ENCODE measurements at places on chromosomes 1 and 21.

GRCh38 chr1:112698366-112699310 lies 8.3 kb downstream of the RHOC start:
- no peak for DNase-seq

DNA sequence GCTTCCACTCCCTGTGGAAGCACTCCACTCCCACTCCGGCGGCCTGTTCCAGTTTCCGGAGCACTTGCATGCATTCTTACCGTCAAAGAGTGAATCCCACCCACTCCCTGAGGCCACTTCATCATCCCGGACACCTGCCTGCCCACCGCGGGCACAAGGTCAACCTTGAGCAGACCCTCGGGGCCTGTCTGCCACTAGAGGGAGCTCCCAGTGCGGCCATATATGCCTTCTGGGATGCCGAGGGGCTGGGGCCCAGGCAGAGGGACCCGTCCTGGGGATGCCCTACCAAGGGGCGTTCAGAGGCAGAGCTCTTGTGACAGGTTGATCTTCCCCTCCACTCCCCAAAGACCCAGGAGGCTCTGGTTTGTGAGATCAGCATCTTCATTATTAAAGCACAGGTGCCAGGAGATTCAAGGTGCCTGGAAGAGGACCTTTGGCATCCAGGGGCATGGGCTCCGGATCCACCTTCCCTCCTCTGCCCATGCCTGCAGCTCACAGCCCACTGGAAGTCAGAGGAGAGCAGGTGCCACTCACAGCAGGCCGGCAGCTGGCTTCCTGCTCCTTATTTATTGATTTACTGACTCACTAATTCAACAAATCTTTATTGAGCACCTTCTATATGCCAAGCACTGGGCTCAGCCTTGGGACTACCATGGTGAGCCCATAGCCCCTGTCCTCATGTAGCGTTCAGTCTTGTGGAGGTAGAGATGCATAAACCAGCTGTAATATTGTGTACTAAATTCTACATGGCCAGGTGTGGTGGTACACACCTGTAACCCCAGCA lies 47.3 kb downstream of the UBIAD1 start:
- DNase-seq, result peak; percentile 46

GRCh38 chr1:174114788-174115448 lies 44.4 kb upstream of the RABGAP1L start:
- no peak for DNase-seq

DNA sequence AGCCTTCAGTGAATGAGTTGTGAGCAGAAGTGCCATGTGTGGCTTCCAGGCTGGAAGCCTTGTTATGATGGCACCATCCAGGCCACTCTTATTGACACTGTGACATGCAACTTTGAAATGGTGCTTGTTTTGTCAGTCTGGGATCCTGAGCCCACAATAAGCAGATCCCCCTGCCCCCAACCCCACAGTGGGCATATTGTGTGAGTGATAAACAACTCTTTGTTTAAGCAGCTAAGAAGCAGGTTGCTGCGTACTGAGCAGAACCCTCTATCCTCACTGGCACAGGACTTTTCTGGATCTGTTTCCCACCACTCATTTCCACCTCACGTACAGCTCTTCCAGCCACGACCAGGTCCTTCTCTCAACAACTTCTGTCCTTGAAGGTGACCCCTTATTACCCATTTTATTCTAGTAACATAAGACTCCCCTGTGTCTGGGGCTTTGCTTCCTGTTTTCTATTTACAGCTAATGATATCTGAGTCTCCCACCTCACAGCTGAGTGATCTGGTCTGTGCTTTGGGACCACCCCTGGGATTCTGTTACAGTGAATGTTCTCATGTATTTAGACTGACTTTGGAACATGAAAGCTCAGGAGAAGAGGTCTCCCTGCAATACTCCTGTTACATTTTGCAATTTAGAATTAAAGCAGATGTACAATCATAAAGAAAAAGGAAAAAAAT lies 375.5 kb downstream of the PCP4 start:
- no peak for DNase-seq

- DNase-seq, result peak; percentile 23
Observed at GRCh38 chr1:186605762-186606350, 74.4 kb downstream of the PTGS2 start.

DNA sequence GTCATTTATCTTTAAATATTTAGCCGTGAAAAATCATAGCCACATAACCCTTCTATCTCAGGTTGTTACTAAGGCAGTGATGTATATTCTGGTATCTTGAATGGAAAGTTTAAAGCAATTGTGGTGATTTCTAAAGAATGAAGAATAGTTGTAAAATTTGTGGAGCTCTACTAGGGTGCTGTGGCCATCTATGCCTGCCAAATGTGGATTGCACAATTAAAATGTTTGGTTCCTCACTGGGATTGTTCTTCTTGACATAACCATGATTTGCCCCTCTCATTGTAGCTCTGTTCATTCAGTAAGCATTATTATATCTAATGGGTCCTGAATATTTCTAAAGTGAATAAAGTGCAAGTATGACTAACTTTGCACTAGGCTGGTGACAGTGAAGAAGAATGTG lies 50.1 kb downstream of the AK4 start:
- no peak for DNase-seq

DNA sequence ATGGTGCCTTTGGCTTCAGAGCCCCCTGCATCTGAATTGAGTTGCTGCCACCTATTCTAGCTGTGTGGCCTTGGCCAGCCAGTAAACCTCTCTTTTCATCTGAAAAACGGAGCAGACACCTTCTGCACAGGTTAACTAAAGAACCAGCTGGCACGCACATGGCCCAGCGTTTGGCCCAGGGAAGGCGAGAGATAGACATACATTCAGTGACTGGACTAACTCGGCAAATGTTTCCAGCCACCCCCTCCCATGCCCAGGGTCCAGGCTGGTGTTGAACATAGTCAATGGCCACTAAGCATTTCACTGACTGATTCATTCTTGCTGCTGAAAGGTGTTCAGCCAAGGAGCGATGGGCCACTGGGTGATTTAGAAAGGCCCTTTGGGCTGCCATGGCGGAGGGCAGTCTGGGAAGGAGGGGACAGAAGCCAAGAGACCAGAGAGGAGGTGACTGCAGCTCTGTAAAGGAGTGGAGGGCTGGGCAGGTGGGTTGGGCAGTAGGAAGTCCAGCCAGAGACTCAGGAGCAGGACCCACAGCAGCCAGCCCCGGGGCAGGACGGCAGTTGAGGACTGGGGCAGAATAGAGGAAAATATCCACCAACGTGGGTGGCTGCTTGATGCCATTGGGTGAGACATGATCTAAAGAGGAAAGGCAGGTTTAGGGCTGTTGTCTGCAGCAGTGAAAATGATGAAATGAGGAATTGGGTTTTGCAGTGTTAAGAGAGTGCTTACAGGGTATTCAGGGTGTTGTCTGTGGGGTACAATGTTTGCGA lies 184.3 kb downstream of the HIVEP3 start:
- DNase-seq, result no peak

DNA sequence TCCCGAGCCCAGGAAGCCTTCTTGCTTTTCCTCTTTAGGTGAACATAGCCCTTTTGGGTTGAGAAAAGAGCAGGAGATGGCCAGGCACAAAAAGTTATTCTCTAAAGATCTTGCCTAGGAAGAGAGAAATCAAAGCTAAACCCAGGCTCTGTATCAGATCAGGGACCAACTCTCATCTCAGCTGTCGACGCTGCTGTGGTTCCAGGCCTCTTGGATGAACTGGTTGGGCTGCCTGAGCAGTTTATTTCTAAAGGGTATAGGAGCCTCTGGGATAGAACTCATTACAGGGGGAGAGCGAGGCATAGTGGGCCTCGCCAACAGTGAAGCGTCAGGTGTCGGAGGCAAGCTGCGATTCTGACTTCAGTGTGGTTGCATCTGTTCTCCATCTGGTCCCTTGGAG lies 82.6 kb upstream of the F3 start:
- DNase-seq, result no peak

- DNase-seq, result no peak
Observed at GRCh38 chr1:200737647-200738291, 924 bp upstream of the CAMSAP2 start.

GRCh38 chr1:113375878-113376277 lies 14.4 kb upstream of the MAGI3 start:
- no peak for DNase-seq

DNA sequence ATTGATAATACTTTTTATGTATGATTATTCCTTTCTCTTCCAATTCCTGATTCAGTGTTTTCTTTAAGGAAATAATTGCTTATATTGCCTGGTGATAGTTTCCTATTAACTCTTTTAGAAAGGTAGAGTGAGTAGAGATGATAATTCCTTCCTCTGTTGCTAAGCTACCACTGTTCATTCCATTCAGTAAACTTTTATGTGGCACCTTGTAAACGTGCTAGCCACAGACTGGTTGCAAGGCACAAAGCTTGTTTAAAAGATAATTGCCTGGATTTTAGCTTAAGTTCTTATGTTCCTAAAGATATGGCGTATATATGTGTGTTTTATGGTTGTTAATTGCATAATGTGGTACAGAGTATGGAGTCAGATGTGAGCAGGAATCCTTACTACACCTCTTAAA lies 3.2 kb downstream of the ZFYVE9 start:
- no peak for DNase-seq

- DNase-seq, result no peak
Observed at GRCh38 chr1:182520736-182521135, 68.3 kb downstream of the RNASEL start.

GRCh38 chr1:76919085-76919484 lies 51.8 kb downstream of the ST6GALNAC5 start:
- no peak for DNase-seq

- DNase-seq, result no peak
Observed at GRCh38 chr1:84363019-84363418, 35.3 kb upstream of the DNASE2B start.

GRCh38 chr1:201436393-201436792 lies 14.9 kb upstream of the TNNI1 start:
- no peak for DNase-seq

GRCh38 chr1:29517251-29518086 lies 281.1 kb downstream of the PTPRU start:
- no peak for DNase-seq

DNA sequence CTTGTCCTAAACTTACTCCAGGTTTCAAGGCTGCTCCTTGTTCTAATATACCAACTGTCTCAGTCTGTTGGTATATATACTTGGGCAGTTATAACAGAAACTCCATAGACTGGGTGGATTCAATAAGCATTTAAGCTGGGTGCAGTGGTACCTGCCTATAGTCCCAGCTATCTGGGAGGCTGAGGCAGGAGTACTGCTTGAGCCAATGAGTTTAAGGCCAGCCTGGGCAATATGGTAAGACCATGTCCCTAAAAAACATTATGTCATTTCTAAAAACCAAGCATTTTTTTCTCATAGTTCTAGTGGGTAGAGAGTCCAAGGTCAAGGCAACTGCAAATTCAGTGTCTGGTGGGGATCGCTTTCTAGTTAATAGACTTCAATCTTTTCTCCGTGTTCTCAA lies 17.4 kb upstream of the CR1L start:
- no peak for DNase-seq

DNA sequence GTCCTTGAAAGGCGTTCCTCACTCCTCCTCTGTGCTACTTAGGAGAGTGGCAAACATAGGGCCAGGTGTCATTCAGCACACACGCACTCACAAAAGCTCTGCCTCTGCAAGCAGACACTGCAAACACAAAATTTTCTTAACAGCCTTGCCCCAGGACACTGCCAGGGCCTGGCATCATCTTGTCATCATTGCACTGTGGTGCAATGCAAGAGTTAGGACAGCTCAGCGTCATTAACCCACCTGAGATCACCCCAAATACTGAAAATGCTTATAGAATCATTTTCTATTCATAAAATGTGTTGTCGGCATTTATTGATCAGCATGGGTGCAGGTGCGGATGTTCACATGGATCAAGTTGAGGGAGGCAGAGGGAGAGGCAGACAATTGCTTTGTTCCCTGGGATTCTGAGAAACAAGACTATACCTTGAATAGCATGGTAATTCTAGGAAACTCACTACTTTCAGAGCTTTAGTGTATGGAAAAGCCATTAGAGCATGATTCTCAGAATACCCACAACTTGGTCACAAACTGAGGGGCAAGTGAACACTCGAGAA lies 3.0 kb downstream of the ADAM30 start:
- DNase-seq, result no peak

GRCh38 chr1:43348809-43349593 lies 9.8 kb upstream of the CDC20 start:
- peak; percentile 71 for DNase-seq

DNA sequence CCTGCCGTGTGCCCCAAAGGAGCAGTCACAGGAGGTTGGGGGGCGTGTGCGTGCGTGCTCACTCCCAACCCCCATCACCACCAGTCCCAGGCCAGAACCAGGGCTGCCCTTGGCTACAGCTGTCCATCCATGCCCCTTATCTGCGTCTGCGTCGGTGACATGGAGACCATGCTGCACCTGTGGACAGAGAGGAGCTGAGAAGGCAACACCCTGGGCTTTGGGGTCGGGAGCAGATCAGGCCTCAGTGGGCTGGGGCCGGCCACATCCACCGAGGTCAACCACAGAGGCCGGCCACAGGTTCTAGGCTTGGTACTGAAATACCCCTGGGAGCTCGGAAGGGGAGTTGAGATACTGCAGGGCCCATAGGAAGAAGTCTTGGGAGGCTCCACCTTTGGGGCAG lies 23.5 kb downstream of the COL6A1 start:
- DNase-seq, result no peak

DNA sequence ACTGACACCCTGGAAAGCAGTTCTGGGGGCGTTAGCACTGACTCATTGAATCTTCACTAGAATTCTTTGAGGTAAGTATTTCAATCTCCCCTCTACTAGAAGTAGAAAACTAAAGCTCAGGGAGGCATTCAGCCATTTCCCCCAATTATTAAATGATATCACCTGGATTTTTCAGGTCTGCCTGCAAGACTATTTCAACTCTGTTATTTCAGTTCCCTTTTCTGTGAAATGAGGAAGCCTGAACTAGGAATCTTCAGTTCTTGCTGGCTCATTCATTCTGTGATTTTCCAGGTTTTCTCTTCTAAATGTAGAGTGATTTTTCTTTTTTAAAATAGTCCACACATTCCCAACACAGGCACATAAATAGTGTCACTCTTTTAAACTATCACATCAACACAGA lies 337.0 kb upstream of the NR5A2 start:
- no peak for DNase-seq

- DNase-seq, result no peak
Observed at GRCh38 chr1:48442864-48443619, 29.0 kb downstream of the SPATA6 start.

- no peak for DNase-seq
Observed at GRCh38 chr1:50416150-50416527, 7.1 kb downstream of the DMRTA2 start.

DNA sequence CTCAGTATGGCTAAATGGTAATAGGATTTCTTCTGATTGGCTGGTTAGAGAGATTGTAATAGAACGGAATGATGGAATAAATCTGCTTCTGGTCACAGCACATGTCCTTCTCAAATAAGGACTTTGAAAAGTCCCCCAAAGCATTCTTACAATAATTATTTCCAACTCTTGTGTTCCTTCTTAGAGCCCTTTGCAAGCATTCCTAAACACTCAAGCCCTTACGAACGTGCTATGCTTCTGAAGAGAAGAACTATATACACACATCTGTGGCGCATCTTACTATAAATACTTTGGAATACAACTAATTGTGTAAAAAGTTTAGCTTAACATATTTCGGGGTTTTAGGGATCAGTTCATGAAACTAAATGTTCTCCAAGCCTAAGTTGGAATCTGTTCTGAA lies 25.6 kb downstream of the CLIC4 start:
- no peak for DNase-seq

GRCh38 chr1:203276408-203276807 lies 28.9 kb upstream of the BTG2 start:
- DNase-seq, result no peak

- no peak for DNase-seq
Observed at GRCh38 chr1:228222548-228222947, 14.7 kb downstream of the OBSCN start.

Data from activated T-cell treated with anti-CD3 and anti-CD28 coated beads, Interleukin-2, amount 50 U/mL, for 1 hour (primary cell).